ENCODE measurements at places on chromosomes 7 and 10.
A peak's percentile ranks its signal among the peaks of the same experiment; 100 is the strongest.

DNA sequence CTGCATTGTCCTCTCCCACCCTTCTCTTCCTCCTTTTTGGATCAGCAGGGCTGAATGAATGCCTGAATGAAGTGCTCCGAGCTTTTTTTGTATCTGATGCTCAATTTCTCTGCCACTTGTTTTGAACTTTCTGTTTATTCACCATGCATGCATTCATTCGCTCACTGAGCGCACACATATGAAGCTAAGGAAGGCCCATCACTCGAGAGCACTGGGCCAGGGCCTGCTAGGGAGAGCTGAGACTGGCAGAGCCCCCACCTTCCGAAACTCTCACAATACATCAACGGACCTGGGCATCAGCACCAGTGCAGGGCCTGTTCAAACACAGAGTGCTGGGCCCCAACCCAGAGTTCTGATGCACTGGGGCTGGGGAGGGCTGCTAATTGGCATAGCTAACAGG is 45.7 kb downstream of the RPS24 start:
- DNase-seq = no peak

GRCh38 chr10:76024460-76025123 is 593.2 kb downstream of the LRMDA start:
- DNase-seq = no peak

- DNase-seq = no peak
These were observed 113.1 kb downstream of the PARP12 start for GRCh38 chr7:139949629-139950028.

- DNase-seq = no peak
These were observed 7.4 kb upstream of the FAS start for GRCh38 chr10:88983206-88983605.

GRCh38 chr10:93462881-93463280 is 19.3 kb downstream of the MYOF start:
- no peak for DNase-seq

- DNase-seq = no peak
These were observed 39.7 kb upstream of the MTPN start for GRCh38 chr7:136016649-136017395.

- peak; percentile 9 for DNase-seq
These were observed at the start of gene ANKRD22 for GRCh38 chr10:88851706-88852105. Gene ANKRD22, minus strand, starts transcription at chr10:88851844. Its CDS starts 237 bp downstream, at chr10:88851607.

- DNase-seq = no peak
These were observed 128.3 kb downstream of the TCF7L2 start for GRCh38 chr10:113078282-113078907.

DNA sequence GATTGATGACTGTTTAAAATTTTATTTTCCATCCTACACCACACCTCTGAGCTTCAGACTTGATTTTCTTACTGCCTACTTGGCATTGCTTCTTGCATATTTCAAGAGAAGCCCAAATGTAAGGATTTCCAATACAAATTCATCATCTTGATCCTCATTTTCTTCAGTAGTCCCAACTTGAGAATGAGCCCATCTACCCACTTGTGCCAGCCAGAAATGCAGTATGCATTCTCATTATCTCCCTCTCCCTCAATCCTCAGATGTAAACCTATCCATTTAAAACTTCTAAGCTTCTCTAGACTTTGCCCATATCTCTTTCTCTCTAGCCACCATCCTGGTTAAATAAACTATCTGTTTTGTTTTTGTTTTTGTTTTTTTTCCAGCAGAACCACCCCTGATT is 22.4 kb upstream of the EGFR start:
- no peak for DNase-seq

- no peak for DNase-seq
These were observed 31.5 kb upstream of the SH2D4B start for GRCh38 chr10:80506189-80506575.

GRCh38 chr7:150377635-150378034 is 1.5 kb upstream of the ZNF775 start:
- no peak for DNase-seq

DNA sequence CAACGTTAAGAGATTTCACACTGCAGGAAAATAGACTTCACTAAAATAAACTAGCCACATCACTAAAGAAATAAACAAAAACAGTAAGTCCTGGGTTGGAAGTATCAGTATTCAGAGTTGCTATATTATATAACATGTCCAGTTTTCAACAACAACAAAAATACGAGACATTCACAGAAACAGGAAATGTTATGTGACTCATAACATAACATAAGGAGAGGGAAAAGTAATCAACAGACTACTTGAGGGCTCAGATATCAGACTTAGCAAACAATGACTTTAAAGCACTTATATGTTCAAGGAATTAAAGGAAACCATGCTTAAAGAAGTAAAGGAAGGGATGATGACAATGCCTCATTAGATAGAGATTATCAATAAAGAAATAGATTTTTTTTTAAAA is 73.5 kb upstream of the MKLN1 start:
- no peak for DNase-seq

DNA sequence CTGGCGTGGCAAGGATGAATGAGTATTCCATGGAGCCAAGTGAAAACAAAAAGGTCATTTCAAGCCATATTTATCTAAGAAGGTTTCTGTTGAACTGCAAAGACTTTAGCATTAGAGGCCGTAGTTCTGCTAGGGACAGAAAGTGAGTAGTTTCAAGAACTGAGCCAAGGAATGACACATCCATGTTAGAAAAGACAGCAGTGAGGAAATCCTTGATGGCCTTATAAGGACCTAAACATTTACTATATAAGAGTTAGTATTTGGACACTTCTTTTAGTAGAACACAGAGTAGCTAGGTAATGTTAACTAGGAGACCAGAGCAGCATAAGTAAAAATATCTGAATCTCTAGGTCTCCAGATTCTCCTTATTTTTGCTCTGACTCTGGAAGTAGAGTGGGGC is 329.8 kb upstream of the SEMA3D start:
- DNase-seq = no peak
